ENCODE measurements at places on chromosomes 2 and 18.

DNA sequence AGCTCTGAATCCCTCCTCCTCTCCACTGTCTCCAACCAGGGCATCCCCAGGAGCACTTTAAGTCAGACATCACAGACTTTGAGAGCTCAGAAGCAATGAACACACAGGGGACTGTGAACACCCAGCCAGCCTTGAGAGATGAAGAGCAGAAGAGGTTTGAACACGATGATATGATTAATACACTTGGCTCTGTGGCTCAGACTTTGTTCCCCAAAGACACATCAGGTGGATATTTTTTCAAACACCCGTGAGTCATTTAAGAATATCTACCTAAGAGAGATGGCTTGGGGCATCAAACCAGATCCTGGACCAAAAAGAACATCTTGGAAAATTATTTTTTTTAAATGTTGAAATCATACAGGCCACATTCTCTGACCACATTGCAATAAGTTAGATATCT is 134.9 kb upstream of the OTOS start:
- no peak for DNase-seq

DNA sequence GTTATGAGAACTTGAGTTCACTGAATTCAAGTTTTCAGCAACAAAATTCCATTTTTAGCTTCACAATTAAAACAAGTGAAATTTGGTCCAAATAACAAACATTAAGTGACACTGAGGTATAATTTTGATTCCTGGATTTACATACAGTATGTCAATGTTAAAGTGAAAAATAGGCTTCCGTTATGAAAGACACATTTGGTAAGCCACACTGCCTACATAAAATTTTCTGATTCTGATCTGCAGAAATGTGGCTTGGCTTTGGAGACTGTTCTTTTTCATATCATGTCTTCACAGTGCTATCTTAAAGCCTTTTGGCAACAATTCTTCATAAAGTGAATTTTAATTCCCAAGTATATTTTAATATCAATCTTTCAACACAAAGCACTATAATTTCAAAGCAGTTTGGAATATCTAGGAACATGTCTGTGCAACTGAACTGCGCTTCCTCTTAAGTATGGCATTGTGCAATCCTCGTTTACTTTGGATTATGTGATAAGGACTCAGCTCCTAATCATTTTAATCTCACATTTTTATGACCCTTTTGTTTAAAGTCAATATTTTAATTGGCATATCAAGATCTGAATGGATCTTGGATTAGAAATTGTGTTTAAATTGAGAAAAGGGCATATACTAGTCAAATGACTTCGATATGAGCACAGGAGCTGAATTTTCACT is 60.0 kb downstream of the RBMS1 start:
- DNase-seq = no peak

GRCh38 chr2:61433606-61434005 is 37.3 kb downstream of the USP34 start:
- DNase-seq = no peak

DNA sequence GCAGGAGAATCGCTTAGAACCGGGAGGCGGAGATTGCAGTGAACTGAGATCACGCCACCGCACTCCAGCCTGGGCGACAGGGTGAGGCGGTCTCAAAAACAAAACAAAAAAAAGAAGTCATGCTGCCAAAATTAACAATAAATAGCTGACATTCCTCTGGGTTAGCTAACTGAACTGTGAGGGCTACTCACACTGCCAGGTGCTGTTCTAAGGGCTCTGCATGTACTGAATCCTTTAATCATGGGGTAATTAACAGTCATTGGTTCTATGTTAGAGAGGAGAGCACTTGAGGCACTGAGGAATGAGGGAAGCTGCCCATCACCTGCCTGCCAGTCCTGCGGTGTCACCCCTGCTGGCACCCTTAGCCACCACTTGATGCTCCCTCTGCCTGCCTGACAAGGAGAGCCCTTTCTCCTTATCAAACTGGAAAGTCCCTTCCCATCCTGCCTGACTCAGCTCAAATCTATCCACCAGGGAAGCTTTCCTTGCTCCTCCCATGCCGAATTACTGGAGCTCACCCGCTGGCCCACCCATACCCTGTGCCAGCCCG is 73.0 kb upstream of the RIOK3 start:
- DNase-seq = no peak

DNA sequence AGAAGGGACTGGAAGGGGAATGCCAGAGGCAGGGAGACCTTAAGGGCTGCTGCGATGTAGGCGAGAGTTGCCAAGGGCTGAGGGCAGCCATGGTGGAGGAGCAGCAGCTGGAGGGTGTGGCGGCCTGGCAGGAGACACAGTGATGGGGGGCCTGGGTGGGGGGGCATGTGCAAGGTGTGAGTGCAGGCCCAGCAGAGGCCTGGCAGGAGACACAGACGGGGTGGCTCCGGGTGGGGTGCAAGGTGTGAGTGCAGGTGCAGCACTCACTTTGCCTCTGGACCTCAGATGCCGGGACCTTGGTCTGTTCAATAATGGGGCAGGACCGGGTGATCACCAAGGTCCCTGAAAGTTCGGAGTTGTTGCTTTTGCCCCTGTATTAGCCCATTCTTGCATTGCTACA is 76.2 kb upstream of the ODC1 start:
- DNase-seq = no peak

DNA sequence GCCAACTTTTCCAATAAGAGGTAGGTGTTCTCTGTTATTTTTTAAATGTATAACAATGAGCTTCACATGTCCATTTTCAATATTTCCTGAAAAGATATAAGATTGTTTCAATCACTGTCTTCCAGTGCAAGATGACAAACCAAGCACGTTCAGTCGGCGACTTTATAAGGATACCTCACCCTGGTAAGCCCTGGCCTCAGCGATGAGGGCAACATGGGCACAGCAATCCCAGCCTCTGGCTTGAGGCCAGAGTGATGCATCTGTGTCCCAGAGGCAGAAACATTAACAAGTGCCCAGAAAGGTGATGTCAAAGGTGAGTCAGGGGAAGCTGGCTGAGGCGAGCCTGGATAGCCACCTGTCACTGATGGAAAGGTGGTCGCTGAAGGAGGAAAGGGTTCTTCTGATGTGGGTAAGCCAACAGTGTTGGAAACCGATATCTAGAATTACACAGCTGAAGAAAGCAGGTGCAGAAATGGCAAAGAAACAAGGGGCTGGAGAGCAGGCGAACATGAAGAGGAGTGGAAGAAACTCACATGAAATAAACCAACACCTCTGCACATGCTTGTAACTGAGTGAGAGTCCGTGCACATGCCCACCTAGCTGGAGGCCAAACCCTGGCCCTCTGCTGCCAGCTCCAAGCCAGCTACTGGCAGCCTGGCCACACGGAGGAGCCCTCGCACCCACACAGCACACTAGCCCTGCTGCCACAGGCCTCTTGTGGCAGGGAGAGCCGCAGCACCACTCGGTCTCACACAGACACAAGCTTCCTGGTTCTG is 65.5 kb downstream of the FBXO15 start:
- peak; percentile 65 for DNase-seq

GRCh38 chr2:111896024-111896423 is 2.4 kb upstream of the MERTK start:
- DNase-seq = no peak

GRCh38 chr2:163347982-163348856 is 387.6 kb downstream of the FIGN start:
- DNase-seq = no peak

DNA sequence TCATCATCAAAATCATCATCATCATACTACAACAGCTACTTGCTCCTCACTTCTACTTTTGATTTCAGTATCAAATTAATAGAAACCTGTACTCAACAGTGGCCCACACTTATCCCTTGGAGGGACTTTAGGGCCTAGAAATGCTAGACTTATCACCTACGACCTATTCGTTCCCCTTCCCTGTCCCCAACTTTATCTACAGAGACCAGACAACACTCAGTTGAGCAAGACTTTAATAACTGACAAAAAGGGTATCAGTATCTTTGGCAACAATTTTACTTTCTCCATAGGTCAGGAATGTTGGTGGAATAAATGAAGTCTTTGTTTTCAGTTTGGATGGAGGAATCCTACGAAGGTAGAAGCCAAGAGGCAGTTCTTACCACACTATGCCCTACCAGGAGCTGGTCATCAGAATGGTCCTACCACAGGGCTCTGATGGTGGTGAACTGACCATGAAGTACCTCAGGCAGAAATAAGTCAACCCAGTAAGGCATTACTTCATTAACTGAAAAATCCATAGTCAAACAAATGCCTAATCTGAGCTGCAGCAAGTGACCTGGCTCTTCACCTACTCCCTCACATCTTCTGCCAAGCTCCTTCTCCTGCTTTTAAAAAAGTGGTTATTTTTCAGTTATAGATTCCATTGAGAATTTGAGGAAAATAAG is 26.6 kb downstream of the MBD2 start:
- no peak for DNase-seq

DNA sequence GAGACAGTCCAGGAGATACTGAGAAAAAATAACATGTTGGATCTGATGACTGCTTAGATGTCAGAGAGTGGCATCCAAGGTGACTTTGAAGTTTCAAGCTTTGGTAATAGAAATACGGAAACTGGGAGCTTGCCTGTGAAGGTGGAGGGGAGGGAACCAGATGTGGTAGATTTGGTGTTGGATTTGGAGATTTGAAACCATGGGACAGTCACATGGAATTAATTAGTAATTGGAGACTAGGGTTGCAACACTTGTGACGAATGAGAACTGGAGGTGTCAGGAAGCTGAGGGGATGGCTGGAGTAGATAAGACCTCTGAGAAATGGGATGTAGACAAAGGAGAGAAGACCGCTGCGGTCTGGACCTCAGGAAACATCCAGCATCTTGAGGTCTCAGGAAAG is 46.7 kb downstream of the RPL37A start:
- no peak for DNase-seq

- no peak for DNase-seq
These were observed 171.8 kb downstream of the CYRIA start for GRCh38 chr2:16493788-16494187.

GRCh38 chr2:119657466-119658145 is 21.4 kb upstream of the TMEM177 start:
- no peak for DNase-seq

GRCh38 chr2:28280619-28281018 is 112.0 kb upstream of the FOSL2 start:
- no peak for DNase-seq

GRCh38 chr2:55581874-55582547 is 35.4 kb downstream of the PPP4R3B start:
- DNase-seq = no peak

DNA sequence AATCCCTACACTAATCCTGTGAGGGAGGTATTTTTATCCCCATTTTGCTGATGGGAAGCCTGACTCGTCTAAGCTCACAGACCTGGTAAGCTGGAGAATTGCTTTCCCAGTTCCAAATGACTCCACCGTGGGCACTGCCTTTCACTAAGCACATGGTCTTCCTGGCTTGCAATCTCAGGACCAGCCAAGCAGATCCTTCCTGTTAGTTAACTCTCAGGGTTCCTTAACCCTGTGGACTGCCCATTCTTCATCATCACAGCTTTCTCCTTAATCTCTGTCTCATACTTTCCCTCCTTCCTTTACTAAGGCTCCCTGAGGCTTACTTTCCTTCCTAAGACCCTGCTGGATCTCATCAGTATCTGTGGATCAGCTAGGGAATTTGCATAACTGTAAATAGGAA is 122.2 kb upstream of the ZEB2 start:
- DNase-seq = no peak

DNA sequence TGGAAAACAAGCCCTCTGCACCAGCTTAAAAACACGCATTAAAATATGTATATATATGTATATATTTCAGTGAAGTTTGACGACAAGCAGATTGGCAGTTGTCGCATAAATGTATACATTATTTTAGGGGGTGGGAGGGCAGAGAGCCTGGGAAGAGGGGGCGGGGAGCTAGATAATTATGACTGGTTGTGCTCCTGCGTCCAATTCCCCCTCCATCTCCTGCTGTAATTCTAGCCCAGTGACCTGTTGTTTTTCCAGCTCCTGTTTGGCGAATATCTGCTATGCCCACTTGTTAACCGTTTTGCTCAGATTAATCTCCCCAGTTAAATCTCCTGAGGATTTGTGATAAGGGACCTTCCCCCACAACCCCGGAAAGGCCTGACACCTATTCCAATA is 656 bp downstream of the UNC80 start:
- no peak for DNase-seq

- no peak for DNase-seq
These were observed 48.1 kb downstream of the CYTIP start for GRCh38 chr2:157395811-157396210.

GRCh38 chr2:163338270-163338669 is 397.5 kb downstream of the FIGN start:
- DNase-seq = no peak

GRCh38 chr2:199085261-199085660 is 372.5 kb downstream of the SATB2 start:
- no peak for DNase-seq

DNA sequence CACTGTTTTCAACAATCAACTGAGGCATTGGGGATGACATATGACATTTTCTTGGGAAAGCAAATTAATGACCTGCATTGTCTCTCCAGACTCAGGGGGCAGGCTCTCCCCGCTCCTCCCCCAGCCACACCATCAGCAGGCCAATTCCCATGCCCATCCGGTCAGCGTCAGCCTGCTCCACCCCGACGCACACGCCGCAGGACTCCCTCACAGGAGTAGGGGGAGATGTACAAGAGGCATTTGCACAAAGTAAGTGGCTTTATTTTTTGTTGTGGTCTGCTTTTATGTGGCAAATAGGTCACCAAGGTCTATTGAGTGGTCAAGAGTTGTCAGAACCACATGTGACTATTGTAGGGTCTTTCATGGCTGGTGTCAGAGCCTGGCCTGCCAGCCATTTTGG is 165.1 kb downstream of the DTNA start:
- DNase-seq = no peak

- DNase-seq = no peak
These were observed 293.4 kb upstream of the CHST9 start for GRCh38 chr18:27478459-27478858.

DNA sequence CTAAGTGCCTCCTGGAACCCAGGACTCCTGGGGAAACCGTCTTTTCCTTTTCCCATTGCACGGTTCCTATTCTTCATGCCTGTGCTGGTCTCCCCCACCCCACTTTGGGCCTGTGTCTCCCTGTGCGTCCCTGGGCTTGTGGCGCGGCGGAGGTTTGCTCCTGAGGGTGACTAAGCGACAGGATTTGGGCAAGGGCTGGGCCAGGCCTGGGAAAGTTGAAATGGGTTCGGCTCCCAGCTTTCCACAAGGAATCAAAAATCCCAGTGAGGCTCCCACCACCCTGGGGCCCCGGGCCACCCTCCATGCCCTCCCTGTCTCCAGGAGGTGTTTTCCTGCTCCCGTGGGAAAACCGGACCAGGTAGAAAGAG is 197.6 kb downstream of the NDUFA10 start:
- no peak for DNase-seq

DNA sequence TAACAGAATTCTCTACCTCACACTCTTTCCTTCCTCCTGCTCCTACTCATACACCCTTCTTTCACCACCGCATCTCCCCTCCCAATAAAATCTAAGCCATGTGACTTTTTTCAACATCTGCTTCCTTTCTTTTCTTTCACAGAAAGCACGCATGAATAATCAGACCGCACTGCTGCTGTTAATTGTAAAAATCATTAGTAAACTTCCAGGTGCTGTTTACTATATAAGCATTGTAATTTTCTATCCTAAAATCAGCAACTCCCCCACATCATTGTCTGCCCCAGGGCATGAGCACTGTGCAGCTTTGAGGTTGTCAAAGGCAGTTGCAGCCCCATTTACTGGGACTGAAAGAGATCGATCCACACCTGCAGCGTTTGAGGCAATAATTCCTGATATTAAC is 782.6 kb upstream of the ID2 start:
- no peak for DNase-seq

- DNase-seq = no peak
These were observed 61.1 kb upstream of the XDH start for GRCh38 chr2:31475692-31476091.

Measured in stimulated activated CD4-positive, alpha-beta T cell treated with anti-CD3 and anti-CD28 coated beads, Interleukin-4, amount 100 ng/mL, for 1 hour (primary cell).